Glutamatergic neuron (in vitro differentiated cells): ENCODE measurements at places on chromosomes 7 and 10. TPM values are rescaled to one million over a fixed set of nuclear protein-coding genes. Genes with fewer than 3 reads are reported as not detected.

DNA sequence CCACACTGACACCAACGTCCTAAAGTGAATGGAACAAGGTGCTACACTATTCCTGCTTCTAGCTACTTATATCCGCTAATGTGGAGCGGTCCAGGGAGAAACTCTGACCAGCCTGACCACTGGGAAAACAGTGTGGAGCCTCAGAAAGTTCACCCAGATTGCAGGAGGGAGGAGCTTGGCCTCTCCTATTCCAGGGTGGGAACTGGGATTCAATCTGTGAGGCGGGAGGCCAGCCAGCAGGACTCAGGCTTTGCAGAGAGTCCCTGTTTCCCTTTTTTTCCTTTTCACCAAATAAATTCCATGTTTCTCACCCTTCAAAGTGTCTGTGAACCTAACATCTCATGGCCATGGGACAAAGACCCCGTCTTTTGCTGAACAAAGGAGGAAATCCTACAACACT is 86.4 kb upstream of the SEMA3C start:
- no peak overlapping the region for H3K27ac ChIP-seq
- H3K36me3 ChIP-seq = no peaks in the 10 kb centered on the region

The SPDYE8 gene
- total RNA-seq = not detected

GRCh38 chr7:59079-60016 is 133.0 kb upstream of the FAM20C start:
- H3K36me3 ChIP-seq = no peaks in the 10 kb centered on the region
- peak overlapping the region; percentile 52 for H3K27ac ChIP-seq
- DNase-seq = no peak
- H3K27me3 ChIP-seq = peaks cover 9% of the 10 kb centered on the region

The FFAR4 gene
- not detected for total RNA-seq
